Ureter (tissue), 1 donor: ENCODE measurements at places on chromosomes 7 and 10.

GRCh38 chr10:122530177-122530576 is 30.4 kb upstream of the DMBT1 start:
- DNase-seq, result no peak

DNA sequence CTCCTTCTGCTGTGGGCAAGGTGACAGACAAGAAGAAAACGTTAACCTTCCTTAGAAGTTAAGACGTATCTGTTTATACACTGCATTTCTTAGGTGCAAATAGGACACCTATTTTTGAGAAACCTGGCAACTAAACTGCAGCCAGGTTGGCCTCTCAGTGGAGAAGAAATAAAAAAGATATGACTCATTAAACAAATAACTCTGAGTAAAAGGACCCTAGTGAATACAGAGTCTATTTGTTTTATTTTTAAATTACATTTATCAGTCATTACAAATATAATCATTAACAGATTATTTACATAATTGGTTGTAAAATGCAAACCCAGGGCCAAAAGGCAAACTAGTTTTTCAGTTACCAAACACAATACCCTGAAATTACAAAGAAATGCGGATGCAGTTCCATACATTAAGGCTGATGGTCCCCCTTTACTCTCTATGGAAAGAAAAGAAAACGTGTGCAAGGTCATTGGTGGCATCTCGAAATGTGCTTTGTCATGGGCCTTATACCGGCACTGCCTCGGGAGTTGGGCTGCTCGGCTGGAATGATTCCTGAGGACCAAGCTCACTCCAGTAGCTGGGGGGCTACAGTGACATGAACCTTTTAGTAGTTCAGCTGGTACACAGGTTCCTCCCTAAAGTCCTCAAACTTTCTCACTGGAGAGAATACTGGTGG is 38.4 kb downstream of the ADRB1 start:
- no peak for DNase-seq

GRCh38 chr7:44867073-44867995 is 18.0 kb downstream of the PURB start:
- no peak for DNase-seq

GRCh38 chr10:63083904-63084689 is 49.0 kb upstream of the NRBF2 start:
- peak; percentile 61 for DNase-seq

DNA sequence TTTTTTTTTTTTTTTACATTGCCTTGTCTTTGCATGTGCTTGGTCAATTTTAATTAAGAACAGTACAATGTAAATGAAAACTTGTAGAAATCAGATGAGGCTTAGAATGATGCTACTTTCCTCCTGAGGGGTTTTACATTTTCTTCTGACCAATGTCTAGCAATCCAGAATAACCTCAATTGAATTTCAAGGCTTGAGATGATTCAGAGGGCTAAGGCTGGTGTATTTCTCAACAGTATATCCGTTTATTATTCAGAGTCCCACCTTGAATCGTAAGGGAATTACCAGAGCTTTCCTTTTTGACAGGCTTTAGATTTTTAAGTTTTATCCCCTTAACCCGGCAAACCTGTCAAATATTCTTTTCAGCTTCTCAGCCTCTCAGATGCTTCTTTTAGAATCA is 231.2 kb upstream of the STK17A start:
- no peak for DNase-seq

DNA sequence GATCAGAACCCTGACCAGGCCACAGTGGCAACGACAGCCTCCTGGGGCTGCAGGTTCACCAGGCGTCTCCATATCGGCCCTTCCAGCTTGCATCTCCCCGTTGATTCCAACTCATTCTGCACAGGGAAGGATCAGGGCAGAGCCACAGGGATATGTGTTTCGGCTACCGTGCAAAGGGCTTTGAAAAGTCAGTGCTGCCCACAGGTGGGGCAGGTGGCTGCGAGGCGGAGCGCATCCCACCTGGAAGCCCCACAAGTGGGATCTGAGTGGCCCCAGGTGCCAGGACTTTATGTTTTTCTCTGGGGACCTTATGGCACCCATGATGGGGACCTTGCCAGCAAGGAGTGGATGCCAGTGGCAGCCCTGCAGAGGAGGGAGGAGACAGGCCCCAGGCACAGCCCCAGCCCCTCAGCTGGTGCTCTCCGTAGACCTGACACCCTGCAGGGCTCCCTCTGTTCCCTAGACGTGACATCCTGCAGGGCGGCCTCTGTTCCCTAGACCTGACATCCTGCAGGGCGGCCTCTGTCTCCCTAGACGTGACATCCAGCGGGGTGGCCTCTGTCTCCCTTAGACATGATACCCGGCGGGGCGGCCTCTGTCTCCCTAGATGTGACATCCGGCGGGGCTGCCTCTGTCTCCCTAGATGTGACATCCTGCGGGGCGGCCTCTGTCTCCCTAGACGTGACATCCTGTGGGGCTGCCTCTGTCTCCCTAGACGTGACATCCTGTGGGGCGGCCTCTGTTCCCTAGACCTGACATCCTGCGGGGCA is 189.4 kb downstream of the ELFN1 start:
- DNase-seq, result no peak

- no peak for DNase-seq
Observed at GRCh38 chr7:151894111-151895007, 17.4 kb upstream of the PRKAG2 start.

- DNase-seq, result no peak
Observed at GRCh38 chr7:74202841-74203556, 6.8 kb upstream of the LAT2 start.

DNA sequence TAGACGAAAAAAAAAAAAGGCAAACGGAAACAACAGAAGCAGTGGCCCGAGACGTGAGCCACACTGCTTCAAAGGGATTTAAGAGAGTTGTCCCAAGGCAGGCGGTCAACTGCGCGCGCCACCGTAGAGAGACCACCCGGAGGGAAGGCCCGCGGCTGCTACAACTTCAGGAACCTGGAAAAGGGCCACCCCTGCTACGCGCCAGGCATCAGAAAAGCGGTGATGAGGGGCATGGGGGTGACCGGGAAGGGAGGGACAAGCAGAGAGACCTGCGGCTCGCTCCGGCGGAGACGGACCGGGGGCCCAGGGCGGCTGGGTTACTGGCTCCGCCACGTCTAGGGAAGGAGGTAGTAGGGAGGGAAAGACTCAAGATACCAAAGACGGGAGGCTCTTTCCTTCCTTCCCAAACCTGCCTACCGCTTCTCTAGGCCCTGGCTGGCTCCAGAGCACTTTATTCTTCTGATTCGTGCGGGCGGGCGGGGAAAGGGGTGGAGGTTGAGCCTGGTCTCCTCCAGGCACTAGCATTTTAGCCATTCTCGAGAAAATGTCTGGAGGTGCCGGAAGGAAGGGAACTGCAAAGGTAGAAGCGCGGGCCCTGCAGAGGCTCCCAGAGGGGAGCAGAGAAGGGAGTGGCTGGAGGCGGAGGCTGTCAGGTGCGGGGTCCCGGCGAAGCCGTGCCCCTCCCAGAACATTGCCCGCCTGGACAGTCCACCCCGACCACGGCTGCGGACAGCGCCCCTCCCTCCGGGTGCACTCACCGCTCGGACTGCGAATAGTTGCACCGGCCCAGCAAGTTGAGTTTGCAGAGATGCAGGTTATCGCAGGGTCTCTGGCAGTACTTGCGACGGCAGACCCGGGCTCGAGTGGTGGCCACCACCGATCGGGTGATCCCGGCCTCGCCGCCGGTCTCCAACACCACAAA is 993 bp downstream of the ZC3HAV1 start:
- no peak for DNase-seq

DNA sequence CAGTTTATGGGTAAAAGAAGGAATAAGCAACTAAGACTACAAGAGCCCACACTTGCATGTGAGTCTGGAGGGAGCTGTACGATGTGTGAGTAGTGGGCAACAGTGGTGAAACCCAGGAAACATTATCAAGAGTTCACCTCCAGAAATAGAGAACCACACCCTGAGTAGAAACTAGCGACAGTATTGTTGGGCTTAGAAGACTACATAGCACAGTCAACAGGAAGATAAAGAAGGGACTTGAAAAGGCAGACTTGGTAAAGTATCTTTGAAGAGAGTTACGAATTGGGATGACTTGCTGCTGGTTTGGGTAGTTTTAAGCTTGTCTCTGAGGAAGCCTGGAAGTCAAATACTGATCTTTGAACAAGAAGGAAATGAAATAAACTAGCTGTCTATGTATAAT is 223.2 kb upstream of the GNAI1 start:
- no peak for DNase-seq

DNA sequence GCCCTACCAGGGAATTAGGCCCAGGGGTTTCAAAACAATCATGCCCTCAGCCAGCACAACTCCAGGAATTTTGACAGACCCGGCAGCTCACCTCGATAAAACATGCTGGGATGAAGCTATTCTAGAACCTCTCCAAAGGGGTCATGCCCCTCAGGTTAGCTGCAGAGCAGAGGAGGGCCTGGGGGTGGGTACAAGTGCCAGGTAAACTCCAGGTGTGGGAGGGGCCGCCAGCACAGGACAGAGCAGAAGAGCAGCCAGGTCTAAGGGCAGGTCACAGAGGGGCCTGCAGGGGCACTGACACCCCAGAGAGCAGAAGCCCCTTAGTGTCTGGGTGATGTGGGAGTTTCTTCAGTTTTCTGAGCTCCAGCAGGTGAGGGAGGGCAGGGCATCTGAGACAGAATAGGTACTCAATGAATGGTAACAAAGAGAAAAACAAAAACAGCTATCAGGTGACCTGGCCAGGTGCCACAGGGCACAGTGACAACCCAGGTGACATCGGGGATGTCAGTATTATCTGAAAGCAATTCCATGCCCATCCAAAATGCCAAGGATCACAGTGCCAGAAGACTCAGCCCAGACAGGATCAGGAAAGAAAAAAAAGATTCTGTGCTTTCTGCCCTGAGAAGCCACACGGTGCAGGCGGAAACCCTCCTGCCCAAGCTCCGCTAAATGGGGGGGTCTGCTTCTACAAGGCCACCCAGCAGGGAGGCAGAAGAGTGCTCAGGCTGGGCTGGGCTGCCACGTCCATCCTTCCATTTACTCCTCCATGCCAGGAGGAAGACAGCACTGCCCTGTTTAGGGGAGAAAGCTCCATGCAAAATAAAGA is 104.5 kb downstream of the TNS3 start:
- no peak for DNase-seq

- no peak for DNase-seq
Observed at GRCh38 chr10:7275761-7276440, 134.9 kb downstream of the SFMBT2 start.
